ENCODE measurements at places on chromosomes 5 and 9.

DNA sequence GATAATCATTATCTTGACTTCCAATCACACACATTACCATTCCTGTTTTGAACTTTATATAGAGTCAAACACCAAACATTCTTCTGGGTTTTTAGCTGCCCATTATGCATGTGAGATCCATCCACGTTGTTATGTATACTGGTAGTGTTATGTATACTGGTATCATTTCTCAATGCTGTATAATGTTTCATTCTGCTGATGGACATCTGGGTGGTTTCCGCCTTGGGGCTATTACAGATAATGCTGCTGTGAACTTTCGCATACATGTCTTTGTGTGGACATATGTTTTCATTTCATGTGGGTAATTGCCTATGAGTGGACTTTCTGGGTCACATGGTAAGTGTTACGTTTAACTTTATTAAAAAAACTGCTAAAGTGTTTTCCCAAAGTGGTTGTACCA is 217.8 kb upstream of the EFNA5 start:
- DNase-seq, result no peak

DNA sequence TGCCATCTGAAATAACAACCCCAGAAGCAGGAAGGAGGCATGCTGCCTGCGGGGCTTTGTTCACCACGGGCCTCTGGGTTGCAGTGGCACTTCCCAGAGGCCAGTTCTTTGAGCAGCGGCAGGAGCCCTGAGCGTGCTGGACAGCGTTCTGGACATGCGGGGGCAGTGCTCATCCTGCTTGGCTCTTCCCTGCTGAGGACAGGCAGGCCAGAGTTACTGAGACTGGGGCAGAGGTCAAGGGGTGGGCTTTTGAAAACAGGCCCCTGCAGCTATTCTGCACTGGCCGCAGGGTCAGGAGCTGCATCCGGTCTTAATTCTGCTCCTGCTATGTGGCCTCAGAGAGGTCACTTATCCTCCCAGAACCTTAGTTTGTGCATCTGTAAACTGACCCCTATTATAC is 258.6 kb downstream of the FSTL4 start:
- no peak for DNase-seq

DNA sequence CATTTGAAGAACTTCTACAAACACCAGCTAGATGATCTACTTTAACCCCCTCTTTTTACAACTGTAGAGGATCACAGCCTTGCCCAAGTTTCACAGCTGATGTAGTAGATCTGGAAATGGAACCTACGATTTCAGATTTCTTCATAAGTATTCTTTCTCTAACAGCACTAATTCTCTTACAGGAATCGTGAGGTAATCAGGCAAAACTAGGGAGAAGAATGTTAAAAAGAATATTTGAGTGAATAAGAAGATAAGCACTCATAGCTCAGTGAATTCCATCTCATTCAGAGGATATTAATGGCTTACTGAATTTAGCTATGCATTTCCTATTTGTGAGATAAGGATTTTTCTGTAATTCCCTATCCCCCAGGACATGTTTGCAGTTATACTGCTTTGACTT is 42.1 kb downstream of the NADK2 start:
- DNase-seq, result no peak

DNA sequence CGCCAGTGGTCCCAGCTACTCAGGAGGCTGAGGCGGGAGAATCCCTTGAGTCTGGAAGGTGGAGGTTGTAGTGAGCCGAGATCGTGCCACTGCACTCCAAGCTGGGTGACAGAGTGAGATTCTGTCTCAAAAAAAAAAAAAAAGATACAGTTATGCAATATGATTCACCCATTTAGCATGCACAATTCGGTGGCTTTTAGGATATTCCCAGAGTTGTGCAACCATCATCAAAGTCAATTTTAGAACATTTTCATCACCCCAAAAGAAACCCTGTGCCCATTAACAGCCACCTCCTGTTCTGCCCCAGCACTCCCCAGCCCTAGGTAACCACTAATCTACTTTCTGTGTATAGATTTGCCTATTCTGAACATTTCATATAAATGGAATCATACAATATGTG is 4.3 kb upstream of the DHFR start:
- DNase-seq, result no peak

- DNase-seq, result no peak
Observed at GRCh38 chr5:69131304-69131703, 35.6 kb upstream of the CCNB1 start.
